ENCODE measurements at places on chromosomes 4 and X.

DNA sequence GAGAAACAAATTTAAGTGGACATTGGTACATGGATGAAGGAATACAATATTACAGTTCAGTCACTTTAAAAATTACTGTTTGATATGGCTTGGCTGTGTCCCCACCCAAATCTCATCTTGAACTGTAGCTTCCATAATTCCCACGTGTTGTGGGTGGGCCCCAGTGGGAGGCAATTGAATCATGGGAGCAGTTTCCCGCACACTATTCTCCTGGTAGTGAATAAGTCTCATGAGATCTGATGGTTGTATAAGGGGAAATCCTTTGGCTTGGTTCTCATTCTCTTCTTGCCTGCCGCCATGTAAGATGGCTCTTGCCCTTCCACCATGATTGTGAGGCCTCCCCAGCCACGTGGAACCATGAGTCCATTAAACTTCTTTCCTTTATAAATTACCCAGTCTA is 804.2 kb upstream of the FRG1 start:
- no peak for DNase-seq

DNA sequence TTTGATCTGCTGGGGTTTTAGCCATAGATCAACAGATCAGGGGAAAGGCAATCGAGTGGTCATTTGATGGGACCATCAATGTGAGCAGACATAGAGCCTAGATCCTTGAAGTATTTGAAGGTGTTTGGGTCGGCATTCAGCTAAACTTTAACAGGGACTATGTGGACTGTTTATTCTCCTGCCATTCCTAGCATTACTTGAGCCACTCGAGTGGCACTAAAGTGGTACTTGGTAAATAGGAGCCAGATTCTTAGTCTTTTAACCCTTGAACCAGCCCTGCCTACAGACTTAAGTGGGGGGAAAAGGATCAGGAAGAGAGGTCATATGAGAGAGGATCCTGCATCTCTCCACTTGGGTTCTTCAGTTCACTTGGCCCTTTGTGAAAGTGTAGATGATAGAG is 3.8 kb downstream of the MSN start:
- no peak for DNase-seq

DNA sequence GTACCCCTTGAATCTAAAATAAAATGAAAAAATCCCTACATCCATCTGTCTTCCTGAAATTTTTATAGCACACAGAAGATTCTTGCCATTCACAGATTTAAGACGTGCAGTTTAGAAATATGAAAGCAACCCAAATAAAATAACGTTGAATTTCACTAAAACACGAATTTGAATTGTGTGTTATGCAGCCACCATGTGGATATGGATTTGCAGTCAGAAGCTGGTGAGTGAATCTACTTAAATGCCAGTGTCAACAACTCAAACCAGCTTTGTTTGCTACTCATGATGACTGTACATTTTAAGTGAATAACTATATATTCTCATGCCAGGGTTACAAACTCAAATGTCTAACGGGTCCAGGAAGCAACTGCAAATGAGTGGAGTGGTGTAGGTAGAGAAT is 173.0 kb upstream of the HAND2 start:
- no peak for DNase-seq

DNA sequence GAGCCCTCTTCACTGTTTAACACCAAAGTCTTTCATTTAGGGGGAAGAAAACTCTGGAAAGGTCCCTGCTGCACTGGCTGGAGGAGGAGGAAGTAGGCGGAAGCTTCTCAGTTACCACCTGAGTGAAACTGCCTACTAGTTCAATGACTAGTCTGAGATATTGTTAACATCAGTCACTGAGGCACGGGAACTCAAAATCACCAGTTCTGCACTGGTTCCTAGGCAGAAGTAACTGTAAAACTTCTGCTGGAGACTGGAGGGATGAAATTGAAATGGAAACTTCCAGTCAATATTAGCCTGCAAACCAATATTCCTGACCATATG is 178.3 kb downstream of the SNCA start:
- DNase-seq = no peak

GRCh38 chr4:152926959-152927358 is 9.2 kb upstream of the FHDC1 start:
- DNase-seq = no peak

Data from common myeloid progenitor, CD34-positive (primary cell).